ENCODE measurements at places on chromosomes 13 and 19.

GRCh38 chr19:12800923-12801465 lies 606 bp downstream of the PRDX2 start:
- no peak for DNase-seq

DNA sequence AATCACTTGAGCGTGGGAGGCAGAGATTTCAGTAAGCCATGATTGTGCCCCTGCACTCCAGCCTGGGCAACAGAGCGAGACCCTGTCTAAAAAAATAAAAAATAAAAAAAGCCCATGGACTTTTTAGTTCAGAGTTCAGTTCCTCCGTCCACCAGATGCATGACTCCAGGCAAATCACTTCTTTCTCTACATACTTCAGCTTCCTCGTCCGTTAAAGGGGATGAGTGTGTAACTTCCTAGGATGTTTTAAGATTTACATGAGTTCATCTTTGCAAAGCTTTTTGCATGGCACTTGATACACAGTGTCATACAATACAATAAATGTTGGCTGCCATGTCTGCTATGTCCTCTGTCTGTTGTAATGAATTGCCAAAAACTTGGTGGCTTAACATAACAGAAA lies 10.0 kb upstream of the FFAR2 start:
- no peak for DNase-seq

DNA sequence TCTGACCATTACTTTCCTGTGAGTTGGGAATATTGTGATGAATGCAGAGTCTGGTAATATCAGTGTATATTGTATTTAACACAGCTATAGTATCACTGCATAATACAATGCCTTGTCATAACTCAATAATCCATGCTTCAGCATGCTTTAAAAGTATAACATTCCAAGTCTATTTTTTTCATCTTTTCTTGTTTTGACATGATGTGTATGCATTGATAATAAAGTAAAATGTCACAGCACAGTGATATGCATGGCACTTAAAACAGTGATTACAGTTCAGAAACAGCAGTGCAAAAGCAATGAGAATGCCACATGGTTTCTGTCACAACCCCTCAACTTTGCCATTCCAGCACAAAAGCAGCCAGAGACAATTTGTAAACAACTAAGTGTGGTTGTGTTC lies 17.8 kb downstream of the KATNAL1 start:
- no peak for DNase-seq

GRCh38 chr13:100140441-100140840 lies 51.5 kb downstream of the PCCA start:
- DNase-seq = no peak

DNA sequence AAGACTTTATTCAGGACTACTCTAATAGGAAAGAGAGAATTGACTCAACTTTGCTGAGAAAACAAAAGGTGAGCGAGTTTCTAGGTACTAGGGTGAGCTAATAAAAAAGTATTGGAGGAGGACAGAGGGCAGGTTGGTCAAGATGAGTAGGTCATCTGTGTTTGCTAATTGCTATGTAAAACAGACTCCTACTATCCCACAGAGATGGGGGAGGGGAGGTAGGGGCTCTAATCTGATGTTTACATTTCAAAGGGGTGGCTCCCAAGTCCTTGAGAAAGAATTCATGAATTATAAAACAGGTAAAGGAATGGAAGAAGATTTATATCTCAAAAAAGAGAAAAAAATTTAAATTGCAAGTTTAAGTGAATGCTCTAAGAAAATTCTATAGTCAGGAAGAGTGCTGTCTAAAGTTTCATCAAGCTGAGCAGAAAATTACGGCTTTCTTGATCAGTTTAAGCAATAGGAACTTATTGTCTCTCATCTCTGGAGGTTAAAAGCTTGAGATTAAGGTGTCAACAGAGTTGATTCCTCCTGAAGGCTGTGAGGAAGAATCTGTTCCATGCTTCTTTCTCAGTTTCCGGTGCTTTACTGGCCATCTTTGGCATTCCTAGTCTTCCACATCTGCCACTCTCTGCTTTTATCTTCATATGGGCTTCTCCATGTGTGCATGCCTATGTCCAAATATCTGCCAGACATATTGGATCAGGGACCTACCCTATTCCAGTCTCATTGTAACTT lies 790.3 kb downstream of the SLITRK5 start:
- no peak for DNase-seq

DNA sequence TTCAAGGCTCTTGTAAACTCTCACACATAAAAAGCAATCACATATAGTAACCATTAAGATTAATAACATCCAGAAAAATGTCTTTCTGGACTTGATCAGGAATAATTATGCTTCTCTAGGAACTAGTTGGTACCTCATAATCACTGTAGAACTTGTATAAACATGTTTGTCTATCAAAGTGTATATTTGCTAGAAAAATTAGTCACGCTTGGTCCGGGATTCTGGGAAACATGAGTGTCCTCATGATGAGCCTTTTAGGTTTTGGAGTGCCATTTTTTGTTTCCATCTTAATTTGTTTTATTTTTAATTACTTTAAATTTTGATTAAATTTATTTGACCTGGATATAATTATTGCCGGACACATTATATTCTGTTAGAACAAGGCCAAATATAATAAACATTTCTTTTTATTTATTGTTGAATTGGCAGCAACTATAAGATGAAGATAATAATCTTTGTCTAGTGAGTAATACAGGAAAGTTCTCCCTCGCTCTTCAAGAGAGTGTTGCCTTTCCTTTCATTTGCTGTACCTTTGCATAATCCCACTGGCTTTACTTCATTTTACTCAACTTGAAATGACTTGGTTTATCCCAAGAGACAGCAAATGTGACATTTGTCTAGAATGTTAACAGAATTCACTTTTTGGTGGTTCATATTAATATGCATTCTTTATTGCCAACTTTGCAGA lies 207.0 kb downstream of the NALCN start:
- DNase-seq = no peak

- DNase-seq = no peak
These were observed 2861.4 kb upstream of the PCDH20 start for GRCh38 chr13:64277097-64277496.

DNA sequence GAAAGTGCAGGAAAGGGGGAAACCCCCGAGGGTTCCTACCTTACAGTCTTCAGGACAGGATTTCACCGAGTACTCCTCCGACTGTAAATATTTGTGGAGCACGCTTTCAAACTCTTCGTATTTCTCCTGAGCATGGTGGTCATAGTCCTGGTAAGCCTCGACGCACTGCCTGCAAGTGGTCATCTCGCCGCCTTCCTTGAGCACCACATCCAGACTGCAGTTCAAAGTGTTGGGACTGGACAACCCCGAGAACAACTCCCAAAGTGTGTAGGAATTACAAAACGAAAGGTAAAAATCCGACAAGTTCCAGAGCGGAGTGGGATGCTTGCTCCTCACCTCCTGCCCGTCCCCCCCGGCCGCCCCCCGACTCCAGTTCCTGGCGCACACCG lies 349.7 kb downstream of the LIG4 start:
- DNase-seq = no peak

- no peak for DNase-seq
These were observed 8.2 kb downstream of the ZNF177 start for GRCh38 chr19:9370738-9371619.

DNA sequence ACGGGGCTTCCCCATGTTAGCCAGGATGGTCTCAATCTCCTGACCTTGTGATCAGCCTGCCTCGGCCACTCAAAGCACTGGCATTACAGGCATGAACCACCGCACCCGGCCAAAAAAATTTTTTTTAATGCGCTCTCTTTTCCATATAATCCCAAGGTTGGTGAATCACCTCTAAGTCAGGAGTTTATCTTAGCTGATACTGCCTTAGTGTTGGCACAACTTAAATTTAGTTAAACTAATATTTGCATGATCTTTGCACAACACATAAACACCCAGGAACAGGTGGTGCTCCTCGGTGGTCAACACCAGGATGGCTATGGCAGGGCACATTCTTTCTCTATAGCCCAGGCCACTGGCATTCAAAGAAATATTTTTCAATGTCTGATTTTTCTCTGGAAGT lies 24.1 kb upstream of the PSG7 start:
- no peak for DNase-seq

- DNase-seq = no peak
These were observed 22.0 kb downstream of the GPX4 start for GRCh38 chr19:1125601-1126467.

DNA sequence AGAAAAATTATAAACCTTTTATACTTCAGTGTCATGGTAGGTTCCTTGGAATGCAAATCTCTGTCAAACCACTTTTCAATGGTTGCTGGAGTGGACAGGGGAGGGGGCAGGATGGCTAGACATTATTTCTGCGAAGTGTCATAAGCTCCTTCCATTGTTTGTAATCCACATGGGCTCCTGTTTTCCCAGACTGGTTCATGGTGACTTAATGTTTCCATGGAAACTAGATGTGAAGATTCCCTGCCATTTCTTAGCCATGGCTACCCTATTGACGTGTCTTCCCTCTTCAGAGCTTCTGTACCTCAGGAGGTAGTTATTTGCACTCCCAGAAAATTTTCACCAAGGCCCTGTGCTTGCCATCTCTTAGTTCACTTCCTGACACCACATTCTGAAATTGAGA lies 95.3 kb downstream of the UFM1 start:
- no peak for DNase-seq

- no peak for DNase-seq
These were observed 2.7 kb upstream of the CAPNS1 start for GRCh38 chr19:36136964-36137686.

GRCh38 chr19:28880735-28881401 lies 332.1 kb downstream of the UQCRFS1 start:
- no peak for DNase-seq

DNA sequence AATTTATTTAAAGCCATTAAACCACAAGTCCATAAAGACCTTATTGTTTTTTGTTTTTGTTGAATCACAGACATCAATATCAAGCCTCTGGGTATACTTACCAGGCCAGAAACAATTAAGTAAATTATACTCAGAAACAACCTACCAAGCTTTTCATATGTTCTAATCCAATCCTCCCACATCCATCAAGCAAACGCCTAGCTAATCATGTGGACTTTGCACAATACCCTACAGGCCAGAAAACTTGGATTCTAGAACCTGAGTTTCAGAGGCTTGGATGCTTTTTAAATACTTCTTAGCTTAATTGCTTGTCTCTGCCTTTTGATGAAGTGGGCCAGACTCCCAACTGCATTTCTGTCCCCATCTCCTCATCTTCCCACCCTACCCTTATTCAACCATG lies 39.9 kb downstream of the TGDS start:
- no peak for DNase-seq

DNA sequence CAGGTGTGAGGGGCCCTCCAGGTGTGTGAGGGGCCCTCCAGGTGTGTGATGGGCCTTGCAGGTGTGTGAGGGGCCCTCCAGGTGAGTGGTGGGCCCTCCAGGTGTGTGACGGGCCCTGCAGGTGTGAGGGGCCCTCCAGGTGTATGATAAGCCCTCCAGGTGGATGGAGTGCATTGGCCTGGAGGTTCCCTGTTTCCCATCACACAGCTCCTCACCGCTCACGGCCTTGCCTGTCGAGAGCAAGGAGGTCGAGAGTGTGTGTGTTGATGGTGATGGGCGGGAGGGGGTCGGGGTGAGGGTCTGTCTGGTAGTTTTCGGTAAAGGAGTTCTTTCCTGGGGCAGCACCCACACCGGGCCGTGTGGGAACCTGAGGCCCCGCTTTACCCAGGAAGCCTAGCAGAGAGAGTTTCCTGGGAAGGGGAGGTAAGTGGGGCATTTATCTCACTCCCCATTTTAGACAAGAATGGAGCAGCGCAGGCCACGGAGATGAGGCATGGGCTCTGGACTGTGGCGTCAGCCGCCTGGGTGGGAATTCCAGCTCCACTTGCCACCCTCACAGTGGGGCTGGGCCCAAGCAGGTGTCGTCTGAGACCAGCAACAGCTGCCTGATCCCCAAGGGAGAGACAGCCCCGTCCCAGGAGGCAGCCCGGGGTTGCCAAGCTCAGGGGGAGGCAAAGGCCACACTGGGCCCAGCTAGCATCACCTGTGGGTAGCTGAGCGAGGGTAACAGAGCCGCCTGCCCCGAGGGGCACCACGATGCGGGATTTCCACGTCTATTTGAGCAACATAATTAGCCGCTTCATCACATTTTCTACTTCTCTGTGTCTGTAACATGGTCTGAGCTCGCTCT lies 10.9 kb upstream of the GAS6 start:
- DNase-seq = no peak

- DNase-seq = no peak
These were observed 9.2 kb upstream of the GNA11 start for GRCh38 chr19:3084943-3085342.

DNA sequence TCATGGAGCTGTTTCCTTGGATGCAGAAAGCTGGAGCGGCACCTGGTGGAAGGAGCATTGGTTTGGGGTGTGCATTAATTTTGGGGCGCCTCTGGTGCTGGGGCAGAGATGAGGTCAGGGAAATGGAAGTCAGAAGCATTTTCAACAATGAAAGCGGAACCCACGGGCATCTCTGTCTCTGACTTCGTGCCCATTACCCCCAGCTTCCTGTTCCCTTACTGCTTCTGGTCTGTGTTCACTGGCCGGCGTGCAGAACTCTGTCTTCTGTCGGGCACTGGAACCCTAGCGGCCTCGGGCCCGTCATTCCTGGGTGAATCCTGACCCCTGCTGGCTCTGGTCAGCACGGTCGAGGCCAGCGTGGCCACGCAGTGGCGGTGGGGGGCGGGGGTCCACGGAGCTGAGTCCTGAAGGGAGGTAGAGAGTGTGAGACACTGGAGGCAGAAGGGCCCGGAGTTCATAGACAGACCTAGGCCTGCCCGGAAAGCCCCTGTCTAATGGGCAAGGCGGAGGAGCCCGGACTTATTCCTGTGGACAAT lies 7.9 kb upstream of the LINGO3 start:
- no peak for DNase-seq

DNA sequence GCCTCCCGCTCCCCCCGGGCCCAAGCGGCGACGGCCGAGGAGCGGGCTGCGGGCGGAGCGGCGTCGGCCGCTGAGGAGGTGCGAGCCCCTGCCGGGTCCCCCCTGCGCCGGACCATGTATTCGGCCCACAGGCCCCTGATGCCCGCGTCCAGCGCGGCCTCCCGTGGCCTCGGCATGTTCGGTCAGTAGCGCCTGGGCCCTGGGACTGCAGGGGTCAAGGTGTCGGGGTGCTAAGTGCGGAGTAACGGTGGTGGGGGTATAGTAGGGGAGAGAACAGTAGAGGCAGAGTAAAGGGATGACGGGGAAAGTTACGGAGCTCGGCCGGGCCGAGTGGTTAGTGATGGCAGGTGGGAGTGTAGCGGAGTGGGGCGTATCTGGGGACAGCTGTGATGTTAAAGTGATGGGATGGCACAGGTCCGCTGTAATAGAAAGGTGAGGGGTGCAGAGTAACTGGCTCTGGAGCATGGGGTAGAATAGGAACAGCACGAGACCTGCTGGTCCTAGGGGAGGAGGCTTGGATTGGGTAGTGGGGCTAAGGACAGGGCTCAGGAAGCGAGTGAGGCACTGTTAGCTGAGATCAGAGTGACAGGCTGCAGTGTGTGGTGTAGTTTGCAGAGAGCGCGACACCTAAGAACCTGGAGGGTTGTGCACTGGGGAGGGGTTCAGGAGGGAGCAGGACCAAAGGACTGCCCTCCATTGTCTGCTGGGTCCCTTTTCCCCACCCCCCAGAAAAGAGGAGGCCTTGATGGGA lies 15.7 kb downstream of the CIC start:
- DNase-seq = no peak

GRCh38 chr19:10701955-10702525 lies 801 bp downstream of the QTRT1 start:
- no peak for DNase-seq
